Stimulated activated naive CD8-positive, alpha-beta T cell treated with anti-CD3 and anti-CD28 coated beads, Interleukin-15, amount 100 ng/mL, for 72 hours (primary cell): ENCODE measurements at places on chromosomes 7 and 10.

DNA sequence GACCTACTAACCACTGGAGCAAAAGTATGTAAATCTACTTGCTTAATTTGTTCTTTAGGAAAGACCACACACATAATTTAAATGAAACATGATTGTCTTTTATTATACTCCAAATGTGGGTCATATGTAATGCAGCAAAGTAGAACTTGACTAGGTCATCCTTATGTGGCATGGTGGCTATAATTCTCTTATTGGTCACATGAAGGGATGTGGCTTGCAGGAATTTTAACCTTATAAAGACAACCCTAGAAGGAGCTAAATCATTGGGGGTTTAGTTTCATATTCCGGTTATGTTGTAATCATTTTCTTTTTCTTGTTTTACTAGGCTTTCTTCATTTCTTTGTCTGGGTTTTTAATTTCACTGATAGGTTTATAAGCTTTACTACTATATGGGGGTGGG lies 93.9 kb downstream of the SEPTIN7 start:
- DNase-seq: no peak

DNA sequence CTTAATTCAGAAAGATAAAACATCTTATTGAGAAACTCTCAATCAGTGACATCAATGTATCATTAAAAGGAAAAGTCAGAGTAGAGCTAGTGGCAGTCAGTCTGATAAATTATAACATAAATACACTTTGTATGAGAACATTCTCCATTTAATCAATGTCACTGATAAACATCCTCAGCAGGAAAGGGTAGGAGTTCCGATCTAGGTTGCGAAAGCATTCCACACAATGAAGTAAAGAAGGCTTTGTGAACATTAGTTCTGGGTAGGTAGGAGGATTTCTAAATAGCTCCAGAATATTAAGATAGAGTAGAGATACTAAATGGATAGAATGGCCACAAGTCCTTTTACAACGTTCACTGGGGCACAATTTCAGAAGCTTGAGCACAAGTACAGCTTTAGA lies 179.7 kb upstream of the MALRD1 start:
- DNase-seq: no peak

- no peak for DNase-seq
These were observed 880.6 kb downstream of the LRMDA start for GRCh38 chr10:76311752-76312636.

DNA sequence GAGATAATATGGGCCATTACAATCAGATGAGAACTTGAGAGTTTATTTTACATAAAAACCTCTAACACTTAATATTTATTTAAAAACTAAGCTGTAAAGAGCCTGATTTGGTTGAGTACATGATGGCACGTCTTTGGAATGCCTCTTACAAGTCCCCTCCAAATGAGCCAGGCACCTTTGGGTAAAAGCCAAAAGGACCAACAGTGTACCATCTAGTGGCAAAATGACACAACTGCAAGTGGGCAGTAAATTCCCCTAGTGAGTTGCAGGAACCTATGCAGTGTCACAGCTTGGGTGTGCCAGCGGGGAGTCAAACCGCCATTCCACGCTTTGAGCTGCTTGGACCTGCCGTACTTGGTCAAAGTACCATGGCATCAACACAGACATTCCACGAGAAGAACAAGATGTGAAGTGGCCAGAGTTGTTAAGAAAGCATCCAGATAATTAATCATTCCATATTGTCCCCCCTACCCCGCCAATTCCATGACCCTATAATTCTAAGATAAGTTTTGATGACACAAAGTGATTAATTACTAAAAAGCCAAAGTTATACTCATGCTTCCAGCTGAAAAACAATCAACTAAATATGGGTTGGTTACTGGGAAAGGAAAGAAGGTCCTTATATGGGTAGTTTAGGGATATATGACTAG lies 115.2 kb downstream of the SORBS1 start:
- DNase-seq: peak; percentile 29

DNA sequence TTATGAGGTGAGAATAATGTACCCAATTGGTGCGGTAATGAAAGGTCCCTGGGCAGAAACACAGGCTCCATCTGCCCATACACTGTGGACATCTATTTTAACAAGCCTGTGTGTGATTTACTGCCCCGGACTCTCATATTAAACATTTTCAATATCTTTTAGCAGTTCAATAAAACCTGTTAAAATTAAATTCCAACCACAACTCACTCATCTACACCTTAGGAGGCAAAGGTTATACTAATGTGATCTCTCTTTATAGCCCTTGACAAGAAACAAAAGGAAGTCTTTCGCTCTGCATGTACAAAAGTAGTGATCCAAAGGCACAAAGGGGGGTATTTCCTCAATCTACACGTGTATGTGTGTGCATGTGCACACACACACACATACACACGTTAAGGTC lies 186.0 kb downstream of the PARD3 start:
- no peak for DNase-seq

DNA sequence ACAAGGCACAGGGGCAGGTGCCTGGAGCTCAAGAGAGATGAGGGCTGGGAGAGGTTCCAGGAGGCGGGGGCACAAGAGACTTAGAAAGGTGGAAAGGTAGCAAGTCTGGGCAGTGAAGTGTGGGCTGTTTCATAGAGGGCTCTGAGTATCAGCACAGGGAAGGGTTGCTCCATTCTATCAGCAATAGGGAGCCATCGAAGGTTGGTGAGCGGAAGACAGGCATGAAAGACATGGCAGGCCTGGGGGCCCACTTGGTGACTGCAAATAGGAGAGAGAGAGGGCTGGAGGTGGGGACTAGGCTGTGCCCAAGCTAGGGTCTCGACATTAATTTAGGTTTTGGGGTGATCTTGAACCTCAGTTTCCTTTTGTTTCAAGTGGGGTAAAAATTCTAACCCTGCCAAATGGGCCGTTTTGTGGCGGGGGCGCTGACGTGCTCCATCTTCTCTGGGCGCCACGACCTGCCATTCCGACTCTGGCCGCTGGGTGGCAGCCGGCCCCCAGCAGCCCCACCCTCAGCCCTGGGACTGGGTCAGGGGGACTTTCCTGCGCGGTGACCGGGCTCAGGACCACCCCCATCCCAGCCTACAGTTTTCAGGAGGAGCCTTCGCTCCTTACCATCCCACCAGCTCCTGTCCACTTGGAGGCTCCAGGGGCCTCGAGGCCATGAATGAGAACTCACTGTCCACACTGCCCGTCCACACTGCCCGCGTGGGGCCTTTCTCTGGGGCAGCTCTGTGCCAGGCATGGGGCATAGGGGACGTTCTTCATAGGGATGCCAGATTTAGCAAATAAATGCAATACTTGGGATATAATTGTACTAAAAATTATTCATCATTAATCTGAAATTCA lies 37.2 kb upstream of the PCBD1 start:
- DNase-seq: peak; percentile 65

- no peak for DNase-seq
These were observed 18.0 kb downstream of the TAS2R40 start for GRCh38 chr7:143239813-143240212.

DNA sequence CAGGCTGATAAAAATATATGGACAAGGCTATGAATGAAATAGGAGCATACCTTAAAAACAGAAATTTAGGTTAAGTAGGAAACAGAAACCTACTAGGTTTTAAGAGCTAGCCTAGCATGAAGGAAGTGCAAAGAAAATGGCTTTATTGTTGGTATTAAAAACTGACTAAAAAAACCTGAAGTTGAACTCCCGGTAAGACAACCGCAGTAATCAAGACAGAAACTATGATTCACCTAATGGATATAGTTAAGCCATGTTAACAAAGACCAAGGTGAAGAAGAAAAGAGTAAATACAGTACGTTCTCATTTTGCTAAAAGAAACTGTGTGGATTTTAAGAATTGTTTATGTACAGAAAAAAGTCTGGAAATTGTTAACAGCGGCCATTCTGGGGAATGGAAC lies 2.5 kb downstream of the RTKN2 start:
- DNase-seq: no peak

GRCh38 chr10:58278962-58279307 lies 10.0 kb downstream of the CISD1 start:
- no peak for DNase-seq

DNA sequence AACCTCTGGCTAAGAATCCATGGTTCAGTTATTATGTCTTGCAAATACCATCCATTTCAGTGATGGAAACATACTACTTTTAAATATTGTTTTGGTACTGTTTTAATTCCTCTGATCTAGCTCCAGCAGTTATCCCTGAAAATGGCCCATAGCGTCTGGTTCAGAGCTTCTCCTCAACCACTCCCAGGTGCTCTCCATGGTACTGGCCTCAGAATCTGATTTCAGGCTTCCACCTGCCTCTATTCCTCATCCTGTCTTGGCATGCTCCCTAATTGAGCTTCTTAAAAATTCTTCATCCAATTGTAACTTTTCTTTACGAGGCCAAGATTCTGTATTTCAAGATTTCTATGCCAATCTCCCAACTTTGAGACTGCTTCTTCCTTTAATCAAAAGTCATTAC lies 236.3 kb downstream of the HTR7 start:
- DNase-seq: no peak

GRCh38 chr7:101669307-101669706 lies 40.2 kb upstream of the MYL10 start:
- DNase-seq: no peak

DNA sequence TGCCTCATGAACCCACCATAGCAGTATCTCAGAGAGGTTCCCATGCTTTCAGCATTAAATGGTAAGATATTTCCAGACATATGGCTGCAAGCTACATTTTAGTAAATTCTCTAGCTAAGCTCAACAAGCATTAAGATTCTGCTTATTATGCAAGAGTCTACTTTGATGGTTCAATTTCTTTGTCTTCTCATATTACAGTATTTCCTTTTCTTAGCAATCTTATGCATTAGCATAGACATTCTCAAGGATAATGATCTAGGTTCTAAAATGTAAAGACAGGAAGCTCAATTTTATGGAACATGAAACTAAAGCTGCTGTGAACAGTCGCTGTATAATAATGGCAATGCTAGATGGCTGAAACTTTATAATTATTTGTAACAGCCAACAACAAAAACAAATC lies 39.2 kb downstream of the MEOX2 start:
- no peak for DNase-seq

- DNase-seq: no peak
These were observed 43.2 kb downstream of the BTRC start for GRCh38 chr10:101397140-101397539.

DNA sequence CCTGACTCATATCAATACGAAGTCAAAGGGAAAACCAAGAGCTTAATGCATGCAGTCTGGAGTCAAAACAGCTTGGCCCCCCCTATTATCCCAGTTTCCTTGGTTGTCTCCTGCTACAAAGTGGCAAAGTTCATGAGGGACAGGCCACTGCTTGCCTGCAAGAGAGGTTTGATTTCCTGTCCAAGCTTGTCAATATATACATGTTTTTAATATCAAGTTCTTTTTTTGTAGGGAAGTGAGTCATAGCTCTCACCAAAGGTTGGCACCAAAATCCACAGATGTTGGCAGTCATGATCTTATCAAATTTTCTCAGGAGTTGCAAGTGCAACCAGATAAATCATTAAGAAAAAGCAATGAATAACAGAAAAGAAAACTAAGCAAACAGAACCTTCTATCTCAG lies 176.8 kb downstream of the COBL start:
- DNase-seq: no peak

DNA sequence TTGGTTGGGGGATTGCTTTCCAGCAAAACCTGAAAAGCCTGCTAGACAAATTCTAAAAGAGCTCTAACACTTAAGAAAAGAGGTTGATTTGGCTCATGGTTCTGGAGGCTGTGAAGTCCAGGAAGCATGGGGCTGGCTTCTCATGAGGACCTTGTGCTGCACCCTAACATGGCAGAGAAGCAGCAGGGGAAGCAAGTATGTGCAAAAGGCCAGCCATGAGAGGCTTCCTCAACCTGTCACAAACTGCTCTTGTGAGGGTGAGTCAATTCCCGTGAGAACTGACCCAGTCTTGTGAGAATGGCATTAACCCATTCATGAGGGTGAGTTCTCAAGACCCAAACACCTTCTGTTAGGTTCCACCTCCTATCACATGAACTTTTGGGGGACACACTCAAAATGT lies 54.3 kb upstream of the IGFBP3 start:
- DNase-seq: no peak

GRCh38 chr10:52004342-52004949 lies 305.1 kb upstream of the CSTF2T start:
- DNase-seq: no peak

DNA sequence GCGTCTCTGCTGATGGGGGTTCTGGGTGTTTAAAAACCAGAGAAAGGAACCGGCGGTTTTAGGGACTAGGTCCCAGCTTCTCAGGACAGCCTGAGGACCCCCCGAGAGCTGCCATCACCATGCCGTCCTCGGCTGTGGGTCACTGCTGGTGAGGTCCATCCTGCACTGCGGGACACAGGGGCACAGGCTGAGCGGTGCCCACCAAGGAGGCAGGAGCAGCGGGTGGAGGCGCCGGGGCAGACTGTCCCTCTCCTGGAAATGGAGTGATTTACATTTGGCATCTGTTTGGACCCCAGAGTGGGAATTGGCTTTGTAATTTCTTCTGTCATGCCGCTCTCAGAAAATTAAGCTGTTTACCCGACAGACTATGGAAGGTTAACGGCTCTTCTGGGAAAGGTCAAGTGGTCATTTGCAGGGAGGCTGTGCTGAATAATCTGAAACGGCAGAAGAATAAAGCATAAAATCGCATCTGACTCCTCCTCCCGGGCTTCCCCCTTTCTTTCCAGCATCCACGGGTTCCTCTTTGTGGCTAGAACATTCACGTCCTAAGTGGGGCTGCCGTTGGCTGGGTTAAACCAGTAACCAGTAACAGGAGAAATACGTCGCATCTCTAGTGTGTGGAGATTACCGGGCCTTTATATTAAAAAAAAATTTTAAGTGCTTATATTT lies 31.7 kb downstream of the LHPP start:
- no peak for DNase-seq

DNA sequence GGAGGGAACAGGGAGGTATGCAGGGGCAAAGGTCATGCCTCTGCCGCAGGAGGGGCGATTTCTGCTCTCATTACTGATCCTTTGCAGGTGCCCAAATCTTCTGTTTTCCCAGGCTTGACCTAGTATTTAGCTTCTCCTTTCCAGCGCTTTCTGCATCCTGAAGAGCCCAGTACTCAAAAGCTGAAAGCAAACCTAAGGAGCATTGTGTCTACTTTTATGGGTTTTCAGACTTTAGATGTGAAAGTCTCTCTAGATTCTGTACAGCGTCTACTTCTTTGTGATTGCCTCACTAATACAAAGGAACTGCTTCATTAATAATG lies 560 bp downstream of the GBF1 start:
- no peak for DNase-seq
